Stimulated activated CD8-positive, alpha-beta memory T cell treated with anti-CD3 and anti-CD28 coated beads, Interleukin-7, amount 100 ng/mL, for 1 hour (primary cell): ENCODE measurements at places on chromosomes 5 and 9.

DNA sequence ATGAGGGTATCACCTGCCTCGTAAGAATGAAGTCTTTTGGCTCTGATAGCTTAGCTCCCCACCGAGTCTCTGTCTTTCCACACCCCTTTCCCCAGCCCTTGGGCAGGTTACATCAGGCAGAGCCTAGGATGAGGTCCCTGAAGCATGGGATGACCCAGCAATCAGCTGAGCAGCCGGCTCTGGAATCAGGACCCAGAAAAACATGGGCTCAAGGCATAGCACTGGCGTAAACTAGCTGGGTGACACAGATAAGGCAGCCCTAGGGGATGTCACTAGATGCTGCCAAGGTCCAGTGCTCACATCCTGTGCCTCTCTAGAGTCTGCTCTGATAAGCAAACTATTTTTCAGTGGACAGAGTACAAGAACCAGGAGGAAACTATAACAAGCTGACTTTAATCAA lies 26.6 kb downstream of the IDNK start:
- no peak for DNase-seq

DNA sequence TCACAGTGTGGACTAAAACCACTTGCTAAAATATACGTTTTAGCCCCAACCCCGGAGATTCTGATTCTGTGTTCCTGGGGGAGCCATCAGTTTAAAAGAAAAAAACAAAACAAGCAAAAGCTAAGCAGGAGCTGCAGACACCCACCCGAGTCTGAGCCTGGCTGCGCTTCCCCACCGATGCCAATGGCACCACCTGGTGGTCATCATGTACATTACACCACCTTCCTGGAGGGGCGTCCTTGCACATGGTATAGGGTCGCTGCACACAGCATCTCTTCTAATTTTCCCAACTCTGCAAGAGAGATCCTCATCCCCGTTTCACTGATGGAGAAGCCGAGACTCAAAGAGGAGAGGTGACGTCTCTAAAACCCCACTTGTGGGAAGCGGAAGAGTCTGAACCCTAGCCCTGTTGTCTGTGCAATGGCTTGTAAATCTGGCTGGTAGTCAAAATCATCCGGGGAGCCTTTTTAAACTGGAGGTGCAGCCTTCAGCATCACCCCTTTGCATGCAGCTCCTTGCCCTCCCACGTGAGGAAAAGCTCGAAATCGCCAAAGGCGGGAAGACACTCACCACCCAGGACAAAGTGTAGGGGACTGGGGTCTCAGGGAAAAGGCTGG lies 23.1 kb upstream of the CNOT6 start:
- peak; percentile 29 for DNase-seq

- no peak for DNase-seq
These were observed 21.8 kb downstream of the DAPK1 start for GRCh38 chr9:87519461-87519860.

- no peak for DNase-seq
These were observed 33.2 kb downstream of the GRIN3A start for GRCh38 chr9:101705135-101705661.

DNA sequence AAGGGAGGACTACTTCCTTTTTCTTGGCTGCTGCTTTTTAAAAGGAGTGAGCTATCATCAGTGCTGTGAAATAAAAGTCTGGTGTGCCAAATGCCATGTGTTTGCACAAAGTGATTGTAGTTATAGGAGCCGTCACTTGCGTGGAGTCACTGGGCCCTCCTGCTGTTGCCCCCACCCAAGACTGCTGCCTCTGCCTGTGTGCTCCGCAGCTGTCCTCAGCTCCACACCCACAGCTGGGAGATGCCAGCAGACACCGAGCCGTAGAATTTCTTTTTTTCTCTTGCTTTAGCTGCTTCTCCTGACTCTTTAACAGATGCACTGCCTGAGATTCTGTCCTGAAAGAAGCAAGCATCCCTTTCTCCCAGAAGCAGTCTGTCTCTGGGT lies 9.8 kb upstream of the GLE1 start:
- DNase-seq: no peak

DNA sequence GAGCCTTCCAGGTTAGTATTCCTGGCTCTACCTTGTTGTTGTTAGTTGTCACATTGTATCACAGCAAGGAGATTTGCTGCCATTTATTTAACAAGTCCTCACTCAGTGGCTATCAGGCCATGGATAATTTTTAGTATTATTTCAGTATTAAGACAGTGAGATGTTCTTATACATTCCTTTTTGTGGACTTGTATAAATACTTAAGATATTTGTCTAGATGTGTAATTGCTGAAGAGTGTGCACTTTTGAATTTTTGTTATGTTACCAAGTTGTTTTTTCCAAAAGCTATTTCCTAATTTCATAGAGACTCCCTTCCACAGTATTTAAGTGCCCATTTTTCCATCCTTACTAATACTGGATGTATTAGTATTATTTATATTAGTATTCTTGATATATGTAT lies 22.0 kb downstream of the SLC36A1 start:
- DNase-seq: no peak

- no peak for DNase-seq
These were observed 24.8 kb downstream of the DPYSL3 start for GRCh38 chr5:147485046-147485445.

DNA sequence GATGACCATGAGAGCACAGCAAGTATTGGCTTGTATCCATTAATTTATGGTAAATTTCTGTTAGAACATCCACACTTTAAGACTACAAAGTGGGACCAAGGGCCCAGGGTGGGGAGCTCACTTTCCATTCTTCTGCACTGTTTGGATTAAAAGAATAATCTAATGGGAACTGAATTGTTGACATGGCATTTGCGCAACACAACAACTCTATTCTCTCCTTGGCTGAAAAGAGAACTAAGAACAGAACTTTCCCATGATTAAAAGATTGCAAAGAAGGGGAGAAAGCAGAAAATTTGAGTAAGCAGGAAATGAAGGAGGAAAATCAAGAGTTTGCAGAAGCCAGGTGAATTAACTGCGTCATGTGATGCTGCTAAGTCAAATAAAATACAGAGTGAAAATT lies 143.4 kb downstream of the HINT1 start:
- DNase-seq: no peak
